ENCODE measurements at places on chromosomes 12 and 14.

DNA sequence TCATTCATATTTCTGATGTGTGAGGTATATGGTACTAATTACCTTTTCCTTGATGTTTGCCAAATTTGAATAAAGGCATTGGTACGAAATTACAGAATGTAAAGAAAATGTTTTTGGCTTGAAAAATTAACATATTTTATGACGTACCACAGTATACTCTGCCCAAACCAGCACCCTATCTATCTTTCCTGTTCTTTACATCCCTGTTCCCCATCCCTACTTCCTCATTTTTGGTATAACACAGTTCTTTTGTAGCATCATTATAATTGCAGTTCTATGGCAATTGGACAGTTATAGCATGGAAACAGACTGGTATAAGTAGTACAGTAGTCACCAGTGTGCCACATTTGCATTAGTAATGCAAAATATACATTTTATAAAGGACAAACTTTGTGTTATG, 7.0 kb upstream of the CCT2 start:
- no peak for DNase-seq

DNA sequence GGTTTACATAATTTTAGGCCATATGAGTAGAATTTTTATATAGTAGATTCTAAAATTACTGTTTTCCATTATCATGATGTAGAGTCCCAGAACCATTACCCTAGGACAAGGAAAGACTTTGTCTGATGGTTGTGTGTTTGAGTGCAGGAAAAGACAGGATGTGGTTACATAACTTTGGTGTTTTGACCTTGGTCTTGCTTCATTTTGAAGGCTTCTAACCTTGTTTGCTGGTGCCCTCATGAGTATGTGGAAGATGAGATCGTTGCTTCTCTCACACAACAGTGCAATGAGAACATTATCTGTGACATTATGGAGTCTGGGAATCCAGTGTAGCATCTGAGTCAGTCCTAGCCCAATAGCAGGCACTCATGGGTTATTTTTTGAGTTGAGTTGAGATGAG, 106.2 kb downstream of the IGF1 start:
- DNase-seq = no peak

GRCh38 chr12:93848523-93849101, 171.4 kb downstream of the CRADD start:
- DNase-seq = no peak

DNA sequence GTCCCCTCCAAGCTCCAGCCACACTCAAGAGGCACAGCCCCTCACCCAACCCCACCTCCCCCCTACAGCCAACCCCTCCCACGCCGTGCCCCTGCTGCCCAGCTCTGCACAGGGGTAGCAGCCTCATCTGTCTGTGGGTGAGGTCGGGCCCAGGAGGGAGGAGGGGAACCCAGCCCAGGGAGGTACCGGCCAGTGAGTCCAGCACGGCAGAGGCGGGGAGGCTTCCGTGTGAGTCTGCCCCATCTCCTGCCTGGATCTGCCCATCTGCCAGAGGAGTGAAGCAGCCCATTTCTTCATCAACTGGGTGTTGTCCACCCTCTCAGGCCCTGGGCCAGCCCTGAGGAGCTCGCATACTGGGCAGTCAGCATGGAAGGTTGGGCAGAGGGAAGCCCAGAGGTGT, 54.2 kb downstream of the CCNK start:
- no peak for DNase-seq

DNA sequence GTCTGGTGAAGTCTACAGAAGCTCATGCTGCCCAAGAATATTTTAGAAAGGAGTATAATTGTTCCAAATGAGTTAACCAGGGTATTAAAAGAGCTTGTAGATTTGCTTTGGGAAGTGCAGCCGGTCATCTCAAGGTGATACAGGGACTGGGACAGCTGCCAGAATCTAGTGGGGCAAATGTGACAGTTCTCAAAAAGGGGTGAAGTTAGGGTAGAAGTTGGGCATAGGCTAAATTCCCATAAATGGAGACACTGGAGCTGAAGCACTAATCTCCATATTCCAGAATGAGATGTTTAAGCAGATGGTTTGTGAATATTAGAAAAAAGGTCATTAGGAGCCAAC, 94.7 kb downstream of the ANO6 start:
- no peak for DNase-seq

GRCh38 chr12:104963757-104964156, 5.7 kb upstream of the SLC41A2 start:
- DNase-seq = no peak

- no peak for DNase-seq
These were observed 132.1 kb upstream of the PDZRN4 start for GRCh38 chr12:41055875-41056577.

DNA sequence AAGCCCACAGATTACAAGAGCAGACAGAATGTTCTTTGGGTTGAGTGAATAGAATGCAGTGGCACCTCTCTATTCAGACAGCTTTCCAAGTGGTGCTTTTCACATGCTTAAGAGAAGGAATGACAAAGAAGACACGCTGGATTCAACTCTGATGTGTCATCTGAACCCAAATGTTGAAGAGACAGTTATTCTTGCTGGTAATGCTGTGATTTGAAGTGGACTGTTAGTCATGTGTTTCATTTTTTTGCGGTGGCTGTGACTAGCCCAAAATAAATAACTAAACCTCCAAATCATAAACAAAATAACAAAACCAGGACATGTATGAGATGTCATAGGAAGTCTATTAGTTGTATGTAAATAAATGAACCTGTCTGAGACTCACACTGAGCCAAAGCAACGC, 391.8 kb upstream of the PRICKLE1 start:
- peak; percentile 47 for DNase-seq

DNA sequence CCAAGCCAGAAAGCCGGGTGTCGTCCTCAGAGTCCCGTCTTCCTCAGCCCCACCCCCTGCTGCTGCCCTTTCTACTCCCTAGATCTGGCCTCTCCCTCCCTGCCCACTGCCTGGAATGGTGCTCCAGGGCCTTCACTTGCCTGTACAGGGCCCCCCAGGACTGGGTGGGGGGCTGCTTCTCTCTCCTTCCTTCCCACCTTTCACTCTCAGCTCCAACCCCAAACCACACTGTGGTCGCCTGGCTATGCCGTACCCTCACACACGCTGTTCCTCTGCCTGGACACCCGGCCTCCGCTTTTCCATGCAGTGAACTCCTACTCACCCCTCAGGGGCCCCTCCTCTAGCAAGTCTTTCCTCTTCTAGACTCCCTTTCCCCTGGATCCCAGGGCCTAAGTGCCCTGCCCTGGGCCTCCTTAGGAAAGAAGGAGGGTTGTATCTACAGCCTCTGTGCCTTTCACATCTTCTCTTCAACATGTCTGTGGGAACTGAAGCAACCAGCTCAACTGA, 25.5 kb upstream of the DIO3 start:
- no peak for DNase-seq

- no peak for DNase-seq
These were observed 9.6 kb downstream of the PLXNC1 start for GRCh38 chr12:94157981-94158411.

DNA sequence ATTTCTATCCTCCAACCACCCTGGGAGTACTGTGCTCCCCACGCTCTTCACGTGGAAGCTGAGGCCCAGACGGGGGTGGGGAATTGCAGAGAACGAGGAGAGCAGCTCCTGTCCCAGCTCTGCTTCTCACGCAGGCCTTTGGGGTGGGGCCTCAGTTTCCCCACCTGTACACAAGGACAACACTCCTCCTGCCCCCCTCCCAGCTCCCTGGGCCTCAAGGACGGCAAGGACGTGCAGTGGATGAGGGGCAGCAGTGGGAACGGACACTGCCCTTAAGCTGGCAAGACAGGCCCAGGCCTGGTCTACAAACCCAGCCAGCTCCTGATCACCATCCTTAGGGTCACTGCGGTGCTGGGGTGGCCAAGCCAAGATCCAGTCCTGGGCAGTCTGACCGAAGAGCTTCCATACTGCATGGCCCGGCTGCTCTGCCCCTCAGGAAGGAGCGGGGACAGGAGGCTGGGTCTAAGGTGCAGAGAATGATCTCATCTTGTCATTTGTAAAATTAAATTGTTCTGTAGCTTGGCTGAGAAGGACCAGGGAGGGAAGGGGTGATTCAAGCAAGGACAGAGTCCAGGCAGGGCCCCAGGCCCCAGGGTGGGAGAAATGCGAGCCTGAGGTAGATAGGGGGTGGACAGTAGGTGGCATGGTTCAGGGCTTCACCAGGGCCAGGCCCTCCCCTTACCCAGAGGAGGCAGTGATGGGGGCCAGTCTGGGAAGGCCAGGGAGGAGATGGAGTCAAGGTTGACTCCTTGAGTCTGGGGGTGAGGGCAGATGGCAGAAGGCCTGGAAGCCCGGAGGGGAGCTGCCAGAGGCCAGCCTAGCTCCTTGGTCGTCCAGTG, 1.3 kb upstream of the CLBA1 start:
- no peak for DNase-seq

- peak; percentile 10 for DNase-seq
These were observed 68.6 kb upstream of the USP15 start for GRCh38 chr12:62191491-62192179.

DNA sequence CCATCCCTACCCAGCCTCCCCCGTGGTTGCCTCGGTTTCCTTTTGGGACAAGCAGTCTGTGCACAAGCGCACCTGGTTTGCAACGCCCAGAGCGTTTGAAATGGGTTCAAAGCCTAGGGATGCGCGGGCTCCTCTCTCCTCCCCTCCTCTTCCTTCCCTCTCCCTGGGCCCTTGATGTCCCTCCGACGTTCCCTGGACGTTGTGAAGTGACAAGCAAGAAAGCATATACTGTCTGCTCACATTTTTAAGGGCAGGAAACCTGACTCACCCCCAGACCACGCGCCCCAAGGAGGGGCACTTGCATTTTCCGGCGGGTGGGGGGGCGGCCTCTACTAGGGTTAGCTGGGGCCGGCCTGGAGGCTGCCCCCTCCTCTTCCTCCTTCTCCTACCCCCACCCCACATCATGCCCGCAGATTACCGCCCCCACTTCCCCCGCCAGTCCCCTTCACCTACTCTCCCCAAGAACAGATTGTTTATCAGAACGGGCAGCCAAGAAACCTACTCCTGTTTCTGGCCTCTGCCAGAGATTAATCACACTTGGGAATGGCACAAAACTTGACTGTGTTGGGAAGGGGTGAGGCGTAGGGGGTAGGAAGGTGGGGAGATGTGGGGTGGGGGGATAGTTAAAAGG, 9.5 kb upstream of the IRF2BPL start:
- DNase-seq = no peak

DNA sequence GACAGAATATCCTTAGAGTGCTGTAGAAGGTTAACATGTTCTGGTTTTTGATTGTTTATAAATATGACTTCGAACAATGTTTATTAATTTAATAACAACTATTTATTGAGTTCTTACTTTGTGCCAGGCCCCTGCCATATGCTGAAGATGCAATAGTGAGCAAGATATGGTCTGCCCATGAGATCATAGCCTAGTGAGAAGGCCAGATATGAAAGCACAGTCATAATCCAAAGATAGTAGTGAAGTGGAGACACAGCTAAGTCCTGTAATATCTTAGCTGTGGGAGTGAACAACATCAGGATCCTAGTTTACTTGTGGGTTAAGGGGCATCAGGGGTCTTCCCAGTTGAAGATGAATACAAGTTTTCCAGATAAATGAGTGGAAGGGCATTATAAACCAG, 189.4 kb upstream of the FBXO33 start:
- no peak for DNase-seq

- DNase-seq = no peak
These were observed 334.0 kb downstream of the BTG1 start for GRCh38 chr12:91811481-91812287.

DNA sequence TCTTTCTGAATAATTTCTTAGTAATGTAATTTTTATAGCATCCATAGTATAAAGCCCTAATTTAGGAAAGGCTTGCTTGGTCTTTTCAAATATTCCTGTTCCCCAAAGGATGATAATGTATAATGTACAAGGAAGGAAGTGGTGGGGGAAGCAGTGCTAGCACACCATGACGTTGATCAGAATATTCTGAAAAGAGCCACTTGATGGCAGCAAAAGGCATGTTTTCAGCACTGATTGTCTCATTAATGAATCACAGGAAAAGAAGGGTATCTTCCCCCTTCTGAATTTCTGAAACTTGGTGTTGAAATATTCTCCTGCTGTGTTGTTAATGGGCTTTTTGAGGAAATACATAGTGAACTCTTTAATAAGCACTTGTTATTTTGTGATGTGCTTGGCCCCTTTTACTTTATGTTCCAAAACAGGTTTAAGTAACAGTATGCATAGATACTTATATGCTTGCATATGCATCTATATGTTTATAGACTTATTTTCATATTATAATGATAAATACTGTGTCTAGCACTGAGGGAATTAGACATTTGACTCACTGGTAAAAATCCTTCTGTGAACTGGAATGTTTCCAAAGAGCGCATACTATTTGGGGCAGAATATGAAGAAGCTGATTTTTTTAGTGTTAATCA, 122.0 kb downstream of the TMEM117 start:
- DNase-seq = peak; percentile 32

GRCh38 chr12:68628698-68629097, 18.0 kb downstream of the RAP1B start:
- DNase-seq = no peak

- peak; percentile 46 for DNase-seq
These were observed 62.3 kb downstream of the BHLHE41 start for GRCh38 chr12:26062566-26062965.

DNA sequence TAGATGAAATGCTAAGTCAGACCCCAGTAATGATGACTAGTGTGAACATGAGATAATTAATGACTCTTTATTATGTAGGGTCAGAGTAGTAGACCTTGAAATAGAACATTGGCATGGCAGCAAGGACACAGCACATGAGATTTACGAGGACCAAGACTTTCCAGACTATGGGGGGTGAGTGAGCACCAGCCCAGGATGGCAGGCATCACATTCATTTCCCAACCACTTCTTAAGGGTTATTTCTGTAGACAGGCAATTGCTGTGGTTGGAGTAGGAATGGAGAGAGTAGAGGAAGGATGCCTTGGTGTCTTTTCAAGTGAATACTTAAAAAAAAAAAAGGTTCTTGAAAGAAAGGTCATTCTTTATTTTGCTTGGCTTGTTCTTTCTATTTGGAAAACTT, 189.4 kb upstream of the DYRK2 start:
- DNase-seq = no peak

DNA sequence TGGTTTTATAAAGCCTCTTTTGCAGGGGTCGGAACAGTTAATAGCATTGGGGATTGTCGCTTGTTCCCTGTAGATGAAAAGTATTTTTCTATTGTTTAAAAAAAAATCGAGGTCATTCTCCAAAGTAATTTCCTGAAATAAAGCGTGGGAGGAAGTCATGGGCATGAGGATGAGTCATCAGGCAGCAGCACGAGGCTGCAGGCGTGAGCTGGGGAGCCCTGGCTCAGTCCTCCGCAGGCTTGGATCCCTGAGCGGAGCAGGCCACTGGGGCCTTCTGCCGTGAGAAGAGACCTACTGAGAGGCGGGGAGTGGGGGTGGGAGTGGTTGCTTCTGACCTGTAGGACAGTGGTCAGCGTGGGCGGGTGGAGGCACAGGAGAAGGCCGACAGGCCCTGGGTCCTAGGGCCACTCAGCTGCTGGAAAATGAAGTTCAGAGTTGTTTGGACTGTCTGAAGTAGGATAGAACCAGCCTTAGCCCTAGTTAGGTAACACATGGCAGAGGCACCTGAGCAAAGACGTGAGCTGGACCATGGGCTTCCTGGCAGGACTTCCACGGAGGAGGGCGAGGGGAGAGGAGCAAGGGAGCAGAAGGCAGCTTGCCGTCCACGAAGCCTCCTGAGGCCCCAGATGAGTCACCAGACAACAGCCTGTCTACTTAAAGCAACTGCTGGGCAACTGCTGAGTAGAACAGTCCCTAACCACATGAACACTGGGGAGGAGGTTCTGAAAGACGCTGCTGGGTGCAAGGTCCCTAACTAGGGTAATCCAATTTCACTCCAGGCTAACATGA, 21.1 kb upstream of the LGALS3 start:
- peak; percentile 92 for DNase-seq

- DNase-seq = peak; percentile 17
These were observed 64.3 kb upstream of the STON2 start for GRCh38 chr14:81464253-81465002.
